ENCODE measurements at places on chromosomes 13 and 19.
A peak's percentile ranks its signal among the peaks of the same experiment; 100 is the strongest.

DNA sequence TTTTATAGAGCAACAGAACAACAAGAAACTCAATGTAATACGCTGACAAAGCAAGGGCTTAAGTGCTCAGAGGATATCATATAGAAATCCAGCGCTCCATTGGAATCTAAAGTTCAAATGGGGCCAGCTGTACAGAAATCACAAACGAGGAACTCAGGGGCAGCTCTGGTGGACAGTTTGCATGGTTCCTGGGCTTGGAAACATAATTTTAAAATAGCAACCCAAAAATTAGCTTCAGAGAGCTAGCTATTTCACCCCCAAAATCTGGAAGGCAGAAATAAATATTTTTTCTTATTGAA is 19.2 kb upstream of the LATS2 start:
- no peak for DNase-seq

DNA sequence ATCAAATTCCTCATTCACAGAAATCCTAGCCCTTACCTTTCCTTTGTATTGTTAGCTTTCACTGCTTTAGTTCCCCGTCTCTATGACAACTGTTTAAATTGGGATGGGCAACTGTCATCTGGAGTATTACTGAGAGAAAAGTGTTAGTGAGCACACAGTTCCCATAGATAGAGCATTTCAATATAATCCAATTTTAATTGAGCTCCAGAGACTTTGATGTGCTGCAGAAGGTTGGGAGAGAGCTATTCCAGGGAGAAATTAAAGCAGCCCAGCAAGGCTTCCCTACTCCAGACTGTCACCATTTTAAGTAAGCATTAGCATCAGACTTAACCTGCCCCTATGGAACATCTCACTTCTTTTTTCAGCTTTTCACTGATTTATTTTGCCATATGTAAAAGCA is 55.0 kb upstream of the MAB21L1 start:
- no peak for DNase-seq

GRCh38 chr13:103007427-103007762 is 58.8 kb downstream of the SLC10A2 start:
- DNase-seq: no peak

- DNase-seq: no peak
Measured at GRCh38 chr13:94682229-94682628, 30.1 kb downstream of the SOX21 start.

GRCh38 chr19:28636016-28636629 is 576.8 kb downstream of the UQCRFS1 start:
- no peak for DNase-seq

- DNase-seq: no peak
Measured at GRCh38 chr19:41304706-41305483, 5.1 kb upstream of the CCDC97 start.

DNA sequence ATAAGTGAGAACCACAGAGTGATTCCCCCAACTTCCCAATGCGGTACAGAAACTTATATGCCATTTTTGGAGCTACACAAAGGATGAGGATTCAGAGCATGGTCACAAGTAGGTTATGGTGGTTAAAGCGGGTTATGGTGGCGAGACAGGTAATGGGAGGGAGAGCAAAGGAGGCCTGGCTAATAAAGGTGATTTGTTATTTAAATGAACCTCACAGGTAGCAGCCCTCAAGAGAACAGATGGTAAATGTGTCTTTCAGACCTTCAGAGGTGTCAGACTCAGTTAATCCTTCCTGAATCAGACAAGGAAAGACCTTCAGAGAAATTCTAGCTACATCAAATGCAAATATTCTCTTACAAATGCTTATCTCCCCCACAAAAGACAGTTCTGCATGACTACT is 1971.4 kb downstream of the OLFM4 start:
- DNase-seq: no peak

DNA sequence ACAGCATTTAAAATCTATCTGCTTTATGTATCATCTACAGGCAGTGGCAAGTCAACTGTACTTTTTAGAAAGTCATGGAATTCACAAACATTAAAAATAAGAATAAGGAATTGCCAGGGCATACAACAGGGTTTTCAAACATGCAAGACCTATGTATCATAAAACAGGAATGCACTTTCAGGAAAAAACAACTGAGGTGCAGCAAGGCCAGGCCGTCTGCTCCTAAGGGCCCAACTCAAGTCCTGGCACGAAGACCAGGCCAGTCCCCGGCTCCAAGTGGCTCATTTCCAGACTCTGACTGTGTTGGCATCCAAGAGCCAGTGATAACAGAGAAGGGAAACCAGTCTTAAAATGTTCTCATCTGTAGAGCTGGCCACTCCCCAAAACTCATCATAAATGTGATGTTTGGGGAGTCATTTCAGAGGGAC is 7.1 kb downstream of the RFX2 start:
- no peak for DNase-seq

GRCh38 chr19:1302533-1303239 is 17.0 kb downstream of the EFNA2 start:
- DNase-seq: no peak

GRCh38 chr19:37412700-37413099 is 41.8 kb downstream of the ZNF527 start:
- no peak for DNase-seq

DNA sequence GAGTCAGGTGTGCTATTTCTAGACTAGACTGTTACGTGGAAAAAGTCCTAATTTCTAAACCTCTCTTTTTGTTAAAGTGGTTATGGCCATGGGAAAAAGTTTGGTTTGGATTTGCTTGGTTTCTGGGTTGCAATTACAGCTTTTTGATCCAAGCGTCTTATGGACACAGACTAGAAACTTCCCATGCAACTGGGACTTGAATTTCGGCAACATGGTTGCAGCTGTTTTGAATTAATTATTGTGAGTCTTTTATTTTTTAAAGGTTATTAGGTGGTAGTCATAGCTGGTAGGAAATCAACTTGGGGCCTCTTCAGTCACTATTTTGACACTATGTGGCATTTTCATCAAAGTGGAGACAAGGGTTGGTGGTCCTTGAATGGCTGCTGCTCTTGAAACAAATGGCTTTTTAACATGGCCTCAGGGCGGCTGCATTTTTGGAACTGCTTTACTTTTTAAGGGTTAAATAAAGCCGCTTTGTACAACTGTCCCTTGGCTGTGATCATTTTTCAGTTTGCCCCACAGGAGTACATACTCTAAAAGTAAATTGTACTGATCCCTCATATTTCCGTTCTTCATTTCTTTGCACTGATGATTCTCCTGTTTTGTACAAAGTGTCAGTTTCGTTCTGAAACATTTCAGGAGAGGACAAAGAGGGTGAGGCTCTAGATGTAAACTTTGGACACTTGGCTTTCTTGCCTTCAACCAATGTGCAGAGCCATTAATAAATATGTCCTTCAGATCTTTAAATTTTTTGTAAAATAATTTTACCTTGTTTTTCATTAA is 15.9 kb downstream of the HNRNPM start:
- DNase-seq: no peak

GRCh38 chr13:90256746-90257145 is 1090.7 kb upstream of the MIR17HG start:
- no peak for DNase-seq

GRCh38 chr13:28357911-28358433 is 137.0 kb downstream of the FLT1 start:
- DNase-seq: no peak

GRCh38 chr13:77239312-77239711 is 87.6 kb downstream of the MYCBP2 start:
- no peak for DNase-seq

GRCh38 chr19:2902590-2903218 is 2.0 kb downstream of the ZNF57 start:
- DNase-seq: no peak

- no peak for DNase-seq
Measured at GRCh38 chr13:40178130-40178529, 488.3 kb downstream of the FOXO1 start.

GRCh38 chr13:75636436-75637180 is 478 bp downstream of the LMO7 start:
- peak; percentile 64 for DNase-seq

DNA sequence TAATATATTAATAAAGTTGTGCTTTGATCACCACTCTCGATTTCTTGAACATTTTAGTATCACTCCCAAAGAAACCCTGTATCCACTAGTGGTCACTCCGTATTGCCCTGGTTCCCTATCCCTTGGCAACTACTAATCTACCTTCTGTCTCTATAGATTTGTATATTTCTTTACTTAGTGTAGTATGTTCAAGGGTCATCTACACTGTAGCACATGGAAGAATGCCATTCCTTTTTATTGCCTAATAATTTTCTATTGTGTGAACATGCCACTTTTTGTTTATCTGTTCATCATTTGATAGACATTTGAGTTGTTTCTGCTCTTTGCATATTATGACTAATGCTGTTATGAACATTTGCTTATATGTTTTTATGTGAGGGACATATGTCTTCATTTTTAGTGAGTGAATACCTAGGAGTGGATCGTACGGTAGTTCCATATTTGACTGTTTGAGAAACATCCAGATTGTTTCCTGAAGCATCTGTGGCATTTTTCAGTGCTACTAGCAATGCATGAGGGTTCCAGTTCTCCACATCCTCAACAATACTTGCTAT is 254.0 kb downstream of the GPC6 start:
- DNase-seq: no peak

DNA sequence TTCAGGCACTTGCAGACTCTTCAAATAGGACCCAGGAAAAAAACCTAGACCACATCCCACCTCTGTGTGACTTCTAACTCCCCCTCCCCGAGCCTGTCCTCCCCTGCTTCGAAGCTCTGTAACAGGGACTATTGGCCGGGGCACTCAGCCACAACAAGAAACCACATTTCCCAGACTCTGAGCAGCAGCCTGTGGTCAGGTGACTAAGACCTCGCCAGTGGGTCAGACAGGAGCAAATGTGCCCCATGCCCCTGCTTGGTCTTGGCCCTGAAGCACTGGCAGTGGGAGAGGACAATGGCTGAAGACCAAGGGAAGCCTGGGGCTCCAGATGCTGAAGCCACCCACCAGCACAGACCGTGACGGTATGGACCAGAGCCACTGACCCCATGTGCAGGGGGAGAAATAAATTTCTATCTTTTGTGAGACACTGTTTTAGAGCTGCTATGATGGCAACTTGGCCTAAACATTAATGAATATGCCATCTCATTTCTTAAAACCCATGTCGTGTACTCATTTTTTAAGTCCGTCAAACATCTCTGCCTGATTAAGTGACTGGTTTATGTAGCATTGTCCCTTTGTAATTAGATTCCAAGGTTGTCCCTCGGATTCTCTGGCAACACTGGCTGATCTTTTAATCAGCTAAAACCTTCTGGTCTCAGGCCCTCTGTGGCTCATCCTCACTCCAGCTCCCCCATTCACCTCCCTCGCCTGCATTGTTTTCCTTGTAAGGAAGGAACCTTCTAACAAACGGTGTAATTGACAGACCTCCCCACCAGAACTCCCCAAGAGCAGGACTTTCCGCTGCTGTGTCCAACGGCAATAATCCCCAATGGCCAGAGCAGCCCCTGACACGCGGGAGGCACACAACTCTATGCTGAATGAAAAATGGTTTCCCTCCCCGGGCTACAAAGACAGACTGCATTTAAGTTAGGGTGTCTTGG is 98.4 kb downstream of the STK24 start:
- DNase-seq: no peak

GRCh38 chr13:24168979-24169378 is 8.5 kb downstream of the SPATA13 start:
- no peak for DNase-seq

GRCh38 chr13:110625771-110626321 is 10.5 kb downstream of the NAXD start:
- no peak for DNase-seq

DNA sequence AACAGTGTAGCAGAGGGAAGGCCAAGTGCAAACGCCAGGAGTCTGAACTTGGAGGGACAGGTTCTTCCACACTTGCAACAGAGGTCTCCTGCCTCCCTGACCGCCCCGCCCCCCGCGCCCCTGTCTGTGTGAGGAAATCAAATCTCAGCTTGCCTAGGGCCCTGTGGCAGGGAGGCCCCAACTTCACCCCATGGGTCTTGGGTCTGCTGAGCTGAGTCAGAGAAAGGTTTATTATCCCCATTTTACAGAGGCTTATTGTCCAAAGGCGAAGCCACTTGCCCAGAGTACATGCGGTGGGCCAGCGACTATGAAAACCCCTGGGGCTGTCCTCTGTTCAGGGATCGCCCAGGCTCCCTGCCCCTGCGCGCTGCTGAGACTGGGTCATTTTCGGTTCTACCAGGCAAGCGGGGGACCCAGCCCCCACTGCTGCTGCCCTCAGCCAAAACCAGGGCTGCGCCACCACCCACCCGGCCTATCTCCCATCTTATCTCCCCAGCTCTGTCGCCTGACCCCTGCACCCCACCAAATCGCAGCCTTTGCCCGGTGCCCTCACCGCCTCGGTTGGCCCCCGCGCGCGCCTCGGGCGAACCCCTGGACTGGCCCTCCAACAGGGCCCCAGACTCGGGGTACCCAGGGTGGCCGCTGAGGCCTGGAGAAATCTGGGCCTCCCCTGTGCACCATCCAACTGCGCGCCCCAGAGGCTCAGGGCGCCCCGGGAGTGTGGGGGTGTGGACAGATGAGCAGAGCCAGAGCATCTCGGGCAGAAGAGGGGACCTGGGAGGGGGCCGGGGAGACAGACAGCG is 850 bp upstream of the CERS4 start:
- DNase-seq: no peak

DNA sequence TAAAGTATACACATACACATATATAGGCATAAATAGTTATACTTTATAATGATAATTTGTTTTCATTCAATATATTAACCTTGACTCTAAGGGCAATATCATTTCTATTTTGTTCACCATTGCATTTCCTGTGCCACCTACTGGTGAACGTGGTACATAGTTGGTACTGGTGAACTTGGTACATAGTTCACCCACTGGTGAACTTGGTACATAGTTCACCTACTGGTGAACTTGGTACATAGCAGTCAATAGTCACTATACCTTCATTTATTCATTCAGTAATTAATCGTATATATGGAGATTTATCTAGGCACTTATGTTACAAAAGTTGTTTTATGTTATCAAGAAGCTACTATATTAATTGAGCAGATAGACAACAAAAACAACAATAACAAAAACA is 172.6 kb upstream of the ATXN8OS start:
- DNase-seq: peak; percentile 16

DNA sequence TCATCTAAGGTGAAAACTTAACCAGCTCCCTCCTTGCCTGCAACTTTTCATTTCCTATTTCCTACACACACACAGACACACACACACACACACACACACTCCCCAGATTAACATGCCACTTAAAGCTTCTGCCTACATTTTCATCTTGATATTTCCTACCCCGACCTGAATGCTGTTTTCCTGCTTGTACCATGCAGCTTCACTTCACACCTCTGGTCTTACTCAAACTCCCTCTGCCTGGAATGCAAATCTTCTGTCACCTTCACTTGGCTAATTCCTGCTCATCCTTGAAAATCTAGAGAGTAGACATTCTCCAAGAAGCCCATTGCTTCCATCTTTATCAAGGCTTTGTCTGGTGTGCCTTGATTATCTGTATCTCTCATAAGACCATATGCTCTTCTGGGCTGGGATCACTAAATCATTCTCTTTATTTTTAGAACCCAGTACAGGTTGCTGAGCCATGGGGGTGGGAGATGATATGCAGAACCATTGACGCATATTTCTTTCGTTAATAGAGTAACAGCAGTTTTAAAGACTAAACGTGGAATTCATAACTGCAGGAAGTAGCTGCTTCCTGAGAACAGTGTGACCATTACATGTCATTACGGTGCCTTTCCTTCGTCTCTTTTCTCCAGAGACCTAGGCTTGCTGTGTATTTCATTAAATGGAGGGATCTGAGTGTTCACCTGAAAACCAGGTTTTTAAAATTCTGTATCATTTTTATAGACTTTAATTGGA is 37.7 kb downstream of the CNMD start:
- no peak for DNase-seq
